CD8-positive, alpha-beta memory T cell (primary cell): ENCODE measurements at places on chromosomes 12 and 14.

- DNase-seq, result no peak
Observed at GRCh38 chr12:67512061-67512460, 136.5 kb upstream of the DYRK2 start.

DNA sequence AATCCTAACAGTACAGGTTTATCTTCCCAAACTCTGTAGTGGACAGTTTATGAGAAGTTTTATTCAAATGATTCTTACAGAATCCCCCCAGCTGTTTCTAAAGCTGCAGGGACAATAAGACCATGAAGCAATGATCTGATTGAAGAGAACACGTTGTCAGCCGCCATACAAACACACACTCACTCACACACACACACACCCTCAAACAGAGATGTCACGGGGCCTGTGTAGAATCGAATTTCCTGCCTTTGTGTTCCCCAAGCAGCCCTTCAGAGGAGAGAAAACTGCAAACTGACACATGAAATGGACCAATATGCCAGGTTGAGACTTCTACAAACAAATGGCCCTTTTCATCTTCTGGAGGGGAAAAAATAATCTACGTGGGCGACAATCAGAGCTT, 80.5 kb upstream of the TBX3 start:
- DNase-seq, result no peak

DNA sequence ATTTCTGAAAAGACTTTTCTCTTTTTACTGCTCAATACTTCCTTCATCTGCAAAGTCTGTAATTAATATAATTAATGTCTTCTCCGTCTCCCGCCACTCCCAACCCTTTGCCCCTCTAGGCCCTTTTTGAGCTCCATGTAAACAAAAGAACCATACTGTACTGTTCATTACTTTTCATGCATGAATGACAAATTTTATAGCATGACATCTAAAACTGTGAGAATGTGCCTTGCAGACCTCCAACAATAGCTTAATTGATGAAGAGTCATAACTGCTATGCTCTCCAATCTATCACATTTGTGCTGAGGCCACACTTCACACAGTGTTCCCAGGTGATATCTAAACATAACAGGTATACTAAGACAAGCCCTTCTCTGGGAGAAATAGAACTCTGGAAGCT, 1122.7 kb upstream of the ATXN7L3B start:
- DNase-seq, result no peak

DNA sequence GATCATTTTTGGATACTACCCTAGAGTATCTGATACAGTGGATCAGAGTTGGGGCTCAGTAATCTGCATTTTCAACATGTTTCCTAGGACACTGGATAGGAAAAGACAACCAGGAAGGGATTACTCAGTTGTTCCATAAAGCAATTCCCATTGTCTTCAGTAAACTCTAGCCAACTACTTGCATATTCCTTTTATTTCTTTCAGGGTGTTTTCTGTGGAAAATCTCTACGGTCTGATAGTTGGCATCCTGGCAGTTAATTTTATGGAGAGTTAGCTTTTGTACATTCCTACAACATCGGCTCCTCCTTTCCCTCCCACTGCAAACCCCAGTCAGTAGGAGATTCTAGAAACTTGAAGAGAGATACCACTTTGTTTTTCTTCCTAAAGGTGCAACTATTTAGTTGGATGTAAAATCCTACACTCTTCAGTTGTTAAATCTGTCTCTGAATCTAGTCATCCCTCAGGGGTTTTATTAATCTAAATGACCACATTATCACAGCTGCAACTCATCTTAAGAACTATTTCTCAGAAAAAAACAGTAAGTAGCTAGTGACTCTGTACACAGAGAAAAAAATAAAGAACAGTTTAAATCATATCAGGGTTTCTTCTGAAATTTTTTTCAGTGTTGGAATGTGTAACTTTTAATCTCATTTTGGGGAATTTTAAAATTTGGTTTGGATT, 103.9 kb downstream of the PDE3A start:
- DNase-seq, result no peak

DNA sequence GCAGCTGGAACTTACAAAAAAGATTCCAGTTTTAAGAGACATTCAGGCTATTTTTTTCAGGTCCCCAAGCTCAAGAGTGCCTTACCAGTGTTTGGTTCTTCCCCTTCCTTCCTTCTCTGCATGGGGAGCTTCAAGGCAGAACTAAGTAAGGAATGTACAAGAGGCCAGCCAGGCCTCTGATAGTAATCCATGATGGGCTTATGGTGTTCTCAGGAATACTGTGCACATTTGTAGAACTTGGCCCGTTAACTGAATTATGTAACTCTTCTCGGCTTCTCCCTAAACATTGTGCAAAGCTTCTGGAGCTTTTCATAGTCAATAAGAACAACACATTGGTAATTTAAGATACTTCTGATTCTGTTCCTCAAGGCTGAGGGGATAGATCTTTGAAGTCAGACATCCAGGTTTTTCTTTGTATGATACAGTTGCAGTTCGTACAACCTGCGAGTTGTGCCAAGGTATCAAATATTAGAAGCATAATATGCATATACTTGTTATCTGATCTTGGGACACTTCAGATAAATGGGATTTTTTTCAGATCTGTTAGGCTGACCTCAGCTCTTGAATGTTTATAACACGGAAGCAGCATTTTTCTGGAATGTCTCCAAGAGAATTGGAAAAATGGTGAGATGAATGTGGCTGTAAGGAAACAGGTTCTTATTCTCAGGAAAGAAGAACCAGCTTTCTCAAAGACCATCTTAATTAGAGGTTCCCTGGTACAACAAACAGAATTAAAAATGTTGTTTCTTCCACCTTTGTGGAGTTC, 148.6 kb downstream of the ANO4 start:
- DNase-seq, result no peak

DNA sequence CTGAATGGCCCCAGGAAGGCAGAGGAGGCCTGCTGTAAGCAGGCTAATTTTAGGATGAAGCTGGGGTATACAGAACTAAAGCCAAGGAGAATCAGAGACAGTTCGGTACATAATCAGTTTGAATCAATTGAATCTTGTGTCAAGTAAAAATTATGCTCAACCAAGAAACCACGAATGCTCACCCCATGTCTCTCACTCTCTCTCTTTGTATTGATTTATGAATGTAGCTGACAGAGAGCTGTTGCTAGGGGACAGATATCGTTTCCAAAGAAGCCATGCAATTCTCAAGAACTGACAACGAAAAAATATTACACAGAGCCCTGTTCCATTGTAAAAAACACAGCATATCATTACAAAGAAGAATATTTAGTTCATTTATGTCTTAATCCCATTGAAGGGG, 151.1 kb upstream of the PKP2 start:
- no peak for DNase-seq

GRCh38 chr12:107574691-107575090, 110.9 kb upstream of the PWP1 start:
- no peak for DNase-seq

GRCh38 chr12:48717252-48717695, 767 bp upstream of the CCNT1 start:
- no peak for DNase-seq

- no peak for DNase-seq
Observed at GRCh38 chr14:22465201-22465840, 123.7 kb downstream of the DAD1 start.

DNA sequence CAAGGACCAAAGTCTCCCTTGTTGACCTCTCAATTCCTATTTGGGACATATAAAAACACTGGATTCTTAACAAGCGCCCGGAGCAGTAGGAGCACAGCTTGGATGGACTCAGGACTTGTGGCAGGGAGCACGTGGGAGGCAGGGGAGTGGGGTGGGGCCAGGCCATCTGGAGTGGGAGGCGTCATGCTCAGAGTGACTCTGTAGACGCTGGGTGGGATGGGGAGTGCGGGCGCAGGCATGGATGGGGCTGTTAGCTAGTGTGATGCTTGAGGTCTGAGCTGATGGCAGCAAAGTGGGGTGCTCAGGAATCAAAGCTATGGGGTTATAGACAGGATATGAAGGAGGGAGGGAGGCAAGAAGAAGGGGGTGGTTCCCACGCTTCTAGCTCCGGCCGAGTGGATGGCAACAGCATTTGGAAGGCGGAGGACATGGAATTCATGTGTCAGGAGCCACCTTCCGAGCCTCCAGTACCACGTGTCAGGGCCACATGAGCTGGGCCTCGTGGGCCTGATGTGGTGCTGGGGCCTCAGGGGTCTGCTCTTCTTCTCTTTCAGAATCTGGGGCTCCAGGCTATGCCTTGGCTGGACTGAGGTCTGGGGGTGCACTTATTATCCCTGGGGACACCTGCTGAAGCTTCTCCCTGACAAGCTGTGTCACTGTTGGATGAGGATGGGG, 26.2 kb downstream of the MEG3 start:
- DNase-seq, result no peak

GRCh38 chr12:60078026-60078425, 482.2 kb downstream of the SLC16A7 start:
- DNase-seq, result no peak

- no peak for DNase-seq
Observed at GRCh38 chr12:117363953-117364486, 2.6 kb upstream of the NOS1 start.

DNA sequence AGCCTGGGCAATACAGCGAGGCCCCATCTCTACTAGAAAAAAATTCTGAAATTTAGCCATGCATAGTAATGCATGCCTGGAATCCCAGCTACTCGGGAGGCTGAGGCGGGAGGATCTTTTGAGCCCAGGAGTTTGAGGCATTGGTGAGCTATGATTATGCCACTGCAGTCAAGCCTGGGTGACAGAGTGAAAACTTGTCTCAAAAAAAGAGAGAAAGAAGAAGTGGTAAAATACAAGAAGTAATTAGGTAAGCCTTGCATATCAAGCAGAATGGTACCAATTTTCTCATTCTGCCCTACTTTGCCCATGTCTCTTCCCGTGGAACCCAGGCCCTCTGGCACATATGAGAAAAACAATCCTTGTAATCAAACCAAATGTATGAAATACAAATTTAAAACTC, 70.7 kb downstream of the SUSD6 start:
- DNase-seq, result no peak

DNA sequence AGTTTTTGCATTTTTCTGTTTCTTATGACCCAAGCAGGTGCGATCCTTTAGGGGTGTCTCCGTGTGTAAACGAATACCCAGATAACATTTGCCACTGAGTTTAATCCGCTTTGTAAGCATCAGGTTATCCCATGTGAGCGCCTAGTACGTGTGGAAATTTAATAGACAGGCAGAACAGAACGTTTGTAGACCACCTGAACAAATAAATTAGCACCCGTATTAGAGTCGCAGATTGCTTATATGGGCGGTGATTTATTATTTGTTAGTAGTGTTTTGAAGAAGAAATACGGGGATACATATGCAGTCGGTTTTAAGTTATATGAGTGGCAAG, 325 bp downstream of the C12orf60 start:
- DNase-seq, result no peak

- DNase-seq, result no peak
Observed at GRCh38 chr12:3311491-3312103, 179.4 kb upstream of the PRMT8 start.

GRCh38 chr12:117872546-117873169, 96.1 kb downstream of the KSR2 start:
- DNase-seq, result no peak

DNA sequence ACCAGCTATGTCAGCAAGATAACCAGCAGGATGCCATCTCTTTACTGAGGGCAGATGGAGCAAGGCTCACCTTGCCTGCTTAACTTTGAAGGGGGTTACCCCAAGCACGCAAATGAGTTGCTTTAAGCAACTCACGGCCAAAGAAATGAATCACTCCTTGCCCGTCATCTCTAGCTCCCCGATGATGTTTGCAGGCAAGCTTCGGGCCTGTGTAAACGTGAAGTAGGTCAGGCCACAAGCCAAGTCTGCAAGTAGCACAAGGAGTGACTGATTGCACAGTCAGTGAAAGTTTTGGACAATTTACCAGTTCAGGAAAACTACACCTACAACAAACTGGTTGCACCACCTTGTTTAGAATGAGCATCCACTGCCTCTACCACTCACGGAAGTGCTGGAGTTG, 699.7 kb upstream of the TBX3 start:
- no peak for DNase-seq

DNA sequence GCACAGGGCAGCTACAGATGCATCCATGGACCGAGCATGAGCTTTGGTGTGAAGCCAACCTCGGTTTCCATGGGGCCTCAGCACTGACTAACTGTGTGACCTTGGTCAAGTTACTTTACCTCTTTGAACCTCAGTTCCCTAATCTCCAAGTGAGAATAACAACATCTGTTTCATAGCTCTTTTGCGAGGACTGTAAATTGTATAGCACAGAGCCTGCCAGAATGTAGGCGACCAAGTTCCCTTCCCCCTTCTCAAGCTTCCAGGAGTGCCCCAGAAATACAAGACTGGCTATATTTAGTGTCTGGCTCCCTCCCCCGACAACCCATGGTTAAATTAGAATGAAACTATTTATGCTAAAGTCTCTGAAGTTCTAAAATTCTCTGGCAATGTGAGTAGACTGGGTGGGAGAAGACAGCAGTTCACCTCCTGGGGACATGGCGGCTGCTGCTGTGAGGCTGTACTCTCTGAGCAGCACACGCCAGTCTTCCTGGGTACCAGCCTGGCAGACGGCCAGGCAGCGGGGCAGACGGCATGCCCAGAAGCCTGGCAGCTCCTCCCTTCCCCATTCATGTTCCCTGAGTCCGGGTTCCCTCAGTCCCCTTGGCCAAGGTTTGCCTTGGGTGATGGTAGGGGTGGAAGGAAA, 22.0 kb upstream of the TMED10 start:
- DNase-seq, result no peak

DNA sequence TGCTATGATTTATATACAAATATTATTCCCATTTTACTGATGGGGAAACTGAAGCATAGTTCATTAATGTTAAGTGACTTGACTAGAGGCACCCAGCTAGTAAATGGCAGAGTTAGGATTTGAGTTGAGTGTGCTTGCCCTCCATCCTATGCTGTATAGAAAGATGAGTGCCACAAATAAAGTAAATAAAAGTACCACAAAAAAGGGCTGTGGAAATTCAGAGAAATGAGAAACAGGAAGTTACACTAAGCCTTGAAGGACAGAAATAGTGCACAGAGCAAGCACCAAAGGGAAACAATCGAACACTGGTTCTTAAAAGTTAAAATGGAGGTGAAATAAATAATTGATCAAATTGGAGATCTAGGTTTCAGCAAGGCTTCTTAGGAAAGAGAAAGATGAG, 9.2 kb upstream of the ABCD2 start:
- DNase-seq, result no peak

DNA sequence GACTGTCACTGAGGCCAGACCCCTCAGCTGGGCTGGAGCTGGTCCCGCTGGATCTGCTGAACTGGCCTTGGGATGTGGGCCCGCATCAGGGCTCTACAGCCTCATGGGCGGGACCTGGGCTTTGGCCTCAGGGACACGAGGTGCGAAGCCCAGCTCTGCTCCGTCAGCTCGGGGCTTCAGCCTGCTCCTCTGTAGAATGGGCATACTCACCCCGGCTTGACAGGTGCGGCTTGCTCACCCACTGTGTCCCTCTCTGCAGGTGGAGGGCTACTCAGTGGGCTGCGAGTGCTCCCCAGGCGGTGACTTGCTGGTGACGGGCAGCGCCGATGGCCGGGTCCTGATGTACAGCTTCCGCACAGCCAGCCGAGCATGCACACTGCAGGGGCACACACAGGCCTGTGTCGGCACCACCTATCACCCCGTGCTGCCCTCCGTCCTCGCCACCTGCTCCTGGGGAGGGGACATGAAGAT, 57.6 kb downstream of the BEGAIN start:
- no peak for DNase-seq
